ENCODE measurements at places on chromosomes 1 and 21. TPM values are rescaled to one million over a fixed set of nuclear protein-coding genes. Genes with fewer than 3 reads are reported as not detected.

Gene RNU1-1
- total RNA-seq, result under 0.01 TPM

Gene ATP5PB
- 380 TPM for total RNA-seq

Gene HSF2BP
- 10.6 TPM for total RNA-seq

Gene S100A14
- 1,909 TPM for total RNA-seq

Gene SPSB1
- total RNA-seq, result 11.3 TPM

Gene CGN
- total RNA-seq, result 10.7 TPM

Gene PSEN2
- total RNA-seq, result 10.1 TPM

Gene NRAS
- total RNA-seq, result 39.3 TPM

Gene PLCH2
- 79.0 TPM for total RNA-seq

Gene ARMH1
- total RNA-seq, result not detected

Gene IL12RB2
- 0.56 TPM for total RNA-seq

Gene NR1I3
- total RNA-seq, result not detected

Gene TMEM82
- not detected for total RNA-seq

Gene CLCA1
- total RNA-seq, result 0.14 TPM

Gene BSND
- not detected for total RNA-seq

Gene FCRL4
- not detected for total RNA-seq

Gene CD1E
- total RNA-seq, result not detected

Gene ATP1A1
- 320 TPM for total RNA-seq

Gene NR5A2
- not detected for total RNA-seq

Gene CCDC17
- 0.56 TPM for total RNA-seq

Gene ROR1
- total RNA-seq, result 1.5 TPM

Gene PADI2
- 3.9 TPM for total RNA-seq

Gene SVBP
- total RNA-seq, result 19.1 TPM

Gene CFHR3
- total RNA-seq, result not detected

Gene NBPF14
- 9.4 TPM for total RNA-seq

Gene RGL1
- 2.0 TPM for total RNA-seq

Gene RYR2
- total RNA-seq, result not detected

Gene TLR5
- total RNA-seq, result 2.1 TPM

Gene MAD2L2
- total RNA-seq, result 56.6 TPM

Gene SYNJ1
- 3.2 TPM for total RNA-seq

Gene TNFSF4
- 1.1 TPM for total RNA-seq

Gene LCE1B
- not detected for total RNA-seq

Gene PINK1
- 34.6 TPM for total RNA-seq

Gene BCAR3
- total RNA-seq, result 95.4 TPM

Gene DYNLT4
- total RNA-seq, result not detected

Gene BCL2L15
- not detected for total RNA-seq

Gene SYT14
- not detected for total RNA-seq

Gene ABCA4
- 0.42 TPM for total RNA-seq

Gene INSRR
- total RNA-seq, result not detected

Gene SLC1A7
- not detected for total RNA-seq

Gene SPRR2F
- total RNA-seq, result not detected

Gene TNFRSF18
- total RNA-seq, result 0.98 TPM
